Progenitor cell of endocrine pancreas (in vitro differentiated cells): ENCODE measurements at places on chromosomes 6 and 20. TPM values are rescaled to one million over a fixed set of nuclear protein-coding genes. Genes with fewer than 3 reads are reported as not detected.

The TFAP2B gene
- total RNA-seq: 0.74 and 1.8 TPM in 2 replicates

GRCh38 chr20:40720099-40720498 lies 31.1 kb upstream of the MAFB start:
- no peak overlapping the region for H3K27ac ChIP-seq
- H3K36me3 ChIP-seq: no peaks in the 10 kb centered on the region
- peaks cover 28% of the 10 kb centered on the region for H3K27me3 ChIP-seq
- DNase-seq: no peak

GRCh38 chr6:161348628-161348994 lies 74.8 kb upstream of the AGPAT4 start:
- H3K4me1 ChIP-seq: no peaks in the 10 kb centered on the region
- DNase-seq: no peak
- no peaks in the 10 kb centered on the region for H3K27me3 ChIP-seq
- H3K27ac ChIP-seq: no peak overlapping the region
- no peak overlapping the region for H3K4me3 ChIP-seq

DNA sequence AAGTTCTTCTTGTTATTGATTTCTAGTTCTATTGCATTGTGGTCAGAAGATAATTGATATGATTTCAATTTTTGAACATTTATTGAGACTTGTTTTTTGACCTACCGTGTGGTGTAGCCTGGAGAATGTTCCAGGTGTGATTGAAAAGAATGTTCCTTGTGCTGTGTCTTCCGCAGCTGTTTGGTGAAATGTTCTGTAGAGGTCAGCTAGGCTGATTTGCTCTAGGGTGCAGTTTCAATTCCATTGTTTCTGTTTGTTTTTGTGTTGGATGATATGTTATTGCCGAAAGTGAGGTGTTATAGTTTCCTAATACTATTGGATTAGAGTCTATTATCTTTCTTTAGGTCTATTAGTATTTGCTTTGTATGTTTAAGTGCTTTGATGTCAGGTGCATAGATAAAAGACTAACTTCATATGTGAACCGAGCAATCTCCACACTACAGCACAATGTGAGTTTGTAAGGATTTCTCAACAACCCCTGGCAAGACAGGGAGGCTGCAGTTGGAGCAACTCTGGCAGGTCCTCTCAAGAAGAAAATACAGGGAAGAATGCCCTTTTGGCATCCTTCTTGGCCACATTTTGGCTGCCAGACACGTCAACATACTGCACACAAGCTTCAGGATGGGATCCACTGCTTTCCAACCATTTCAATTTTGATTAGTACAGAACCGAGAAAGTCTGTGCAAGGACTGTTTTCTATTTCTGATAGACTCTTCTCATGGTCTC lies 320.7 kb downstream of the RNF144B start:
- no peak for DNase-seq
- peaks cover 2% of the 10 kb centered on the region for H3K36me3 ChIP-seq
- H3K4me1 ChIP-seq: peaks cover 6% of the 10 kb centered on the region
- H3K27ac ChIP-seq: no peak overlapping the region
- no peaks in the 10 kb centered on the region for H3K27me3 ChIP-seq

GRCh38 chr6:53813801-53814200 lies 19.0 kb downstream of the LRRC1 start:
- no peak overlapping the region for H3K27ac ChIP-seq
- no peak for DNase-seq
- no peaks in the 10 kb centered on the region for H3K36me3 ChIP-seq
- H3K4me3 ChIP-seq: no peak overlapping the region
- no peaks in the 10 kb centered on the region for H3K27me3 ChIP-seq
- peaks cover 47% of the 10 kb centered on the region for H3K4me1 ChIP-seq

GRCh38 chr6:120392941-120393340 lies 941.3 kb downstream of the TBC1D32 start:
- H3K36me3 ChIP-seq: no peaks in the 10 kb centered on the region
- DNase-seq: no peak
- no peaks in the 10 kb centered on the region for H3K4me1 ChIP-seq

DNA sequence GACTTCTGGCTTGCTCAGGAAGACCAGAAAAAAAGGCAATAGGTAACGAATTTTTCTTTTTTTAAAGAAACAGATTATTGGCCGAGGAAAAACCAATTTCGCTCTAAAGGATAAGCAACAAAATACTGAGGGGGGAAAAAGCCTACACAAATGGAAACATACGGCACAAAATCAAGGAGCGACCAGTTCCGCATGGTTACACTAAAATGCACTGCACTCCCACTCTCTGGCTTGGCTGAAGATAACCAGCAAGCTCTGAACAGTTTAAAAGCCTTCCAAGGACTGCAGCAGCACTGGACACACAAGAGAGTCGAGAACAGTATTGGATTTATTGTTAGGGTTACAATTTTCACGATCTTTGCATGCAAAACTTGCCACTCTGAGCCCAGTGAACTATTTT lies 881 bp upstream of the MAP7 start:
- peaks cover 48% of the 10 kb centered on the region for H3K4me1 ChIP-seq
- no peaks in the 10 kb centered on the region for H3K36me3 ChIP-seq
- no peak for DNase-seq
- H3K4me3 ChIP-seq: peak overlapping the region; percentile 79
- H3K27me3 ChIP-seq: peaks cover 3% of the 10 kb centered on the region
- peak overlapping the region; percentile 65 for H3K27ac ChIP-seq

The ZC2HC1B gene
- total RNA-seq: not detected in 2 replicates

- no peaks in the 10 kb centered on the region for H3K4me1 ChIP-seq
- H3K27me3 ChIP-seq: no peaks in the 10 kb centered on the region
- no peak for DNase-seq
- no peak overlapping the region for H3K4me3 ChIP-seq
- no peak overlapping the region for H3K27ac ChIP-seq
Measured at GRCh38 chr6:22550971-22551670, 18.2 kb upstream of the HDGFL1 start.

DNA sequence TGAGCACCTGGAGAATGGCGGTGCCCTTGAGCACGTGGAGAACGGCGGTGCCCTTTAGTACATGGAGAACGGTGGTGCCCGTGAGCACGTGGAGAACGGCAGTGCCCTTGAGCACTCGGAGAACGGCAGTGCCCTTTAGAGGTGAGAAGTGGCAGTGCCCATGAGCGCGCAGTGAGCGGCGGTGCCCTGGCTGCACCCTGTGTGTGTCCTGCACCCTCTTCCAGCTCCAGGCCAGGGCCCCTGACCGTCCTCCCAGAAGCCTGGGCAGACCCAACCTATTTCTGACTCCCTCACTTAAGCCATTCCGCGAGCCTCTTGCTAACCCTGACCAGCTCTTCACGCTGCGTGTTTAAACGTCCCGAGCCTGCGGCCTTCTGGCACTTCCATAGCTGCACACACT lies 151.3 kb downstream of the DLL1 start:
- no peak overlapping the region for H3K4me3 ChIP-seq
- no peaks in the 10 kb centered on the region for H3K27me3 ChIP-seq
- DNase-seq: no peak
- H3K4me1 ChIP-seq: peaks cover 2% of the 10 kb centered on the region
- H3K27ac ChIP-seq: no peak overlapping the region

The CST2 gene
- total RNA-seq: not detected in 2 replicates

The ZHX3 gene
- total RNA-seq: 8.9 and 9.1 TPM in 2 replicates

- H3K36me3 ChIP-seq: no peaks in the 10 kb centered on the region
- no peak overlapping the region for H3K4me3 ChIP-seq
- no peak overlapping the region for H3K27ac ChIP-seq
- DNase-seq: no peak
- H3K27me3 ChIP-seq: no peaks in the 10 kb centered on the region
Measured at GRCh38 chr6:124205921-124206320, 402.3 kb downstream of the NKAIN2 start.

DNA sequence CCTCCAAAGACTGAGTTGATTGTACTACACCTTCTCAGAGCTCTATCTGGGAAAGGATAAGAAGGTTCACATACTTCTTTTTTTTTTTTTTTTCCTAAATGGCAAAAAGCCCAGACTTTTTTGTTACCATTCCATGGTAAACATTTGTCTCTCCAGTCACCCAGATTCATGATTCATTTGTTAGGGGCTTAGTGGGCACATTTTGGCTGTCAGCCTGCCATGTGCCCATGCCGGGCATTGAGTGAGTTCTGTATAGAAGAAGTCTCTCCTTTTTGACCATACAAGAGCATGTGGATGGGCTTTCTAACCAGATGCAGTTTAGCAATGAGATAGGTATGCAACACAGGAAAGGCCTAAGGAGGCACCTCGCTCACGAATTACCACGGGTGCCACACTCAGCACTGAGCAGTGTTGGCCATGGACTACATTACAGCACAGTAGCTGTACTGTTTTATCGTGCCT lies 447.5 kb upstream of the HSF2 start:
- H3K36me3 ChIP-seq: no peaks in the 10 kb centered on the region
- no peaks in the 10 kb centered on the region for H3K4me1 ChIP-seq
- no peaks in the 10 kb centered on the region for H3K27me3 ChIP-seq
- DNase-seq: no peak

GRCh38 chr6:73156793-73157767 lies 68.2 kb downstream of the KHDC1L start:
- no peaks in the 10 kb centered on the region for H3K27me3 ChIP-seq
- H3K4me3 ChIP-seq: no peak overlapping the region

DNA sequence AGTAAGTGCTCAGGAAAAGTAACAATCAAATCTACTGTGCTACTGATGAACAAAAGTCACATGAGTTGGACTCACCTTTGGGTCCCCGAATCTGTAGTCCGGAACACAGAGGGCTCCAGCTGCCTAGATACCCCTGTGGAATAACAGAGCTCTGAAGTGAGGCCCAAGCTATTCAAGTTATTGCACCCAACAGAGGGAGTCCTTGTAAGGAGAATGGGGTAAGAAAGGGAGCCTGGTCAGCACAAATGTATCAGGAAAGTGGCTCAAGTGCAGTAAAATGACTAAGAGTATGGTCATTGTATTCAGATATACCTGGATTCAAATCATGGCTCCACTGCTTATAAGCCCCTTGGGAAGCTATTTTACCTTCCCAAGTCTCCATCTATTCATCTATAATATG lies 20.9 kb downstream of the EDN1 start:
- H3K36me3 ChIP-seq: no peaks in the 10 kb centered on the region
- no peak overlapping the region for H3K4me3 ChIP-seq
- no peak for DNase-seq
- H3K27ac ChIP-seq: no peak overlapping the region
- H3K4me1 ChIP-seq: no peaks in the 10 kb centered on the region
- peaks cover 6% of the 10 kb centered on the region for H3K27me3 ChIP-seq

The BIRC7 gene
- not detected in 2 replicates for total RNA-seq

- H3K4me1 ChIP-seq: peaks cover 4% of the 10 kb centered on the region
- no peak overlapping the region for H3K4me3 ChIP-seq
- no peak for DNase-seq
- no peaks in the 10 kb centered on the region for H3K36me3 ChIP-seq
- H3K27ac ChIP-seq: no peak overlapping the region
Measured at GRCh38 chr6:167130008-167130677, 7.2 kb downstream of the CCR6 start.

The TAF8 gene
- total RNA-seq: 38.9 and 40.4 TPM in 2 replicates

DNA sequence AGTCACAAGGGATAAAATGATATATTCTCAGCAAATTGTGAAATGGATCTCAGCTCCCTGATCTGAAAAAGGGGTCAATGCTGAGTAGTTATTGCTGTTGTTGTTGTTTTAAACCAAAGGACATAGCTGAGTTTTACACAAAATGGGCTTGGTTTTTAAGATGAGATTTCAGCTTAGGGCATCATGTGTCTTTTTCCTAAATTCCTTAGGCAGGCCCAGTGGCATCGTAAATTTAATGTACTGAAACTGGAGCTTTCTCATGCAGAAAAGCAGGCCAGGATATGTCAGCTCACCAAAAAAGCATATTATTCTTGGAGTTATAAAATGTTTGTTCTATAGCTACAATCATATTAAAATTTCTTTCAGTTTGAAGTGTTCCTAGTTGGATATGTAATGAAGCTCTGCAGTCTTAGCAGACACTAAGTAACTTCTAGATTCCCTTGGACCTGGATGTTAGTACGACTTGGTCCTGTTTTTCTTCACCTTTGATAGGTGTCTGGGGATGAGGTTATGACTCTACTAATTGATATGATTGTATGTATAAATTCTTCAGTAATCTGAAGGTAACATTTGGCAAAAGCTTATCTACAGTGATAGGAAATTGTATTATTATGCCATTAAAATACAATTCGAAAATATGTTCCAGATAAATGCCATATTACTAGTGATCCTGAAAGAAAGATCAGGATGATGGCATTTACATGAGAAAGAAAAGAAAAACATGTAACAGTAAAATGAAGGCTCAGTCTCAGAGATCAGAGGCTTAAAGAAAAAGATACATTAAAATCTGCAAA lies 663.3 kb downstream of the RFPL4B start:
- no peak for DNase-seq
- no peak overlapping the region for H3K4me3 ChIP-seq
- H3K27ac ChIP-seq: no peak overlapping the region
- H3K36me3 ChIP-seq: no peaks in the 10 kb centered on the region
- H3K4me1 ChIP-seq: no peaks in the 10 kb centered on the region
- H3K27me3 ChIP-seq: no peaks in the 10 kb centered on the region

The HLA-DQA1 gene
- not detected in 2 replicates for total RNA-seq
